ENCODE measurements at places on chromosomes 16 and 17.

- peak; percentile 88 for DNase-seq
These were observed 12.1 kb downstream of the CYB561 start for GRCh38 chr17:63433746-63434591.

GRCh38 chr17:79624718-79625478, 14.0 kb upstream of the RBFOX3 start:
- no peak for DNase-seq

GRCh38 chr16:66562409-66562808, 3.8 kb upstream of the CMTM1 start:
- DNase-seq: no peak

DNA sequence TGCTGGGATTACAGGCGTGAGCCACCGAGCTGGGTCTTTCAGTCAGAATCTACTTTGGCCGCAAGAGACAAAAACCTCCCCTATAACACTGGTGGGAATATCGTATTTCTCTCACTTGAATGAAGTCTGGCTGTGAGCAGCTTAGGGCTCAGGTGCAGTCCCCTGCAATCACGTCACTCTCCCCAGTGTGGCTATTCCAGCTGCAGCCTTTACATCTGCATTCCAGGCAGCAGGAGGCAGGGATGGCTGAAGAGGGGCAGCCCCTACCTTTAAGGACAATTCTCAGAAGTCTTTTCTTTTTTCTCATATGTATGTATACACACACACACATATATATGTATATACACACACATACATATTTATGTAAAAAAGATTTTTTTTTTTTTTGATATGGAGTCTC, 3.0 kb downstream of the DEF8 start:
- no peak for DNase-seq

GRCh38 chr16:14658063-14658462, 25.3 kb downstream of the BFAR start:
- DNase-seq: no peak

GRCh38 chr16:87725596-87726235, 40.1 kb downstream of the KLHDC4 start:
- DNase-seq: no peak

DNA sequence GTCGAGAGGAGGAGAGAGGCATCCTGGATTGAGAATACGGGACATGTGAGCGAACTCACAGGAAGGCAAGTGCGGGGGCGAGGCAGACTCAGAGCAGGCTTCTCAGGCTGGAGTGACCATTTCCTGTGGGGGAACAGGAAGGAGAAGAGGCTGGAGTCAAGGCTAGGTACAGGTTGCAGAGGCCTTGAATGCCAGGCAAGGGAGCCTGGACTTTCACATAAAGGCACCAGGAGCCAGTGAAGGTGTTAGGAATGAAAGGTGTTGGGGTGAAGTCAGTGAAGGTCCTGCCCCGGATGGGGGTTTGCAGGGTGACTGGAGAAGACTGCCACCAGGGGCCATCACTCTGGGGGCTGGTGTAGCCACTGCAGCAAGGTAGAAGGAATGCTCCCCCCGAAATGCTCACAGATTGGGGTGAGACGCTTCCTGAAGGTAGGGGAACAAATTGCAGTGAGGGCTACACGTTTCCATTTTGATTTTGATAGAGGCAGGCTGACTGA, 5.3 kb upstream of the GPRC5C start:
- DNase-seq: no peak
